ENCODE measurements at places on chromosomes 6 and 20.

- DNase-seq: no peak
These were observed 109.1 kb downstream of the PRDM1 start for GRCh38 chr6:106194949-106195921.

- no peak for DNase-seq
These were observed 101.0 kb downstream of the NRN1 start for GRCh38 chr6:5905431-5906339.

DNA sequence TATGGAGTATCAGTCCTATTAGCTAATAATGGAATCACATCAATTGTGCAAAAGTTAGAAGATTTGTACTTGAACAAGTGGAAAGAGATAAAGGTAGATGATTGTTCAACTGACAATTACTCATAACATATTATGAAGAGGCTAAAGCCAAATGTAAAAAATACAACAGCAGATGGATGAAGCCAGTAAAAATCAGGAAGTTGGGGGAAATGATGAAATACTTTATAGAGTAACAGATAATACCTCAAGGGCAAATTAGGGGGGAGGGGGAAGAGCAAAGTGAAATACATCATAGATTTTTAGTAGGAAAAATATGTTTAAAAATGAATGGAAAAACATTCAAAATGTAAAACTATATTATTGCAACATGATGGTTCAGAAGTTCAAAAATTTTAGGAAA, 114.0 kb downstream of the PDSS2 start:
- no peak for DNase-seq

DNA sequence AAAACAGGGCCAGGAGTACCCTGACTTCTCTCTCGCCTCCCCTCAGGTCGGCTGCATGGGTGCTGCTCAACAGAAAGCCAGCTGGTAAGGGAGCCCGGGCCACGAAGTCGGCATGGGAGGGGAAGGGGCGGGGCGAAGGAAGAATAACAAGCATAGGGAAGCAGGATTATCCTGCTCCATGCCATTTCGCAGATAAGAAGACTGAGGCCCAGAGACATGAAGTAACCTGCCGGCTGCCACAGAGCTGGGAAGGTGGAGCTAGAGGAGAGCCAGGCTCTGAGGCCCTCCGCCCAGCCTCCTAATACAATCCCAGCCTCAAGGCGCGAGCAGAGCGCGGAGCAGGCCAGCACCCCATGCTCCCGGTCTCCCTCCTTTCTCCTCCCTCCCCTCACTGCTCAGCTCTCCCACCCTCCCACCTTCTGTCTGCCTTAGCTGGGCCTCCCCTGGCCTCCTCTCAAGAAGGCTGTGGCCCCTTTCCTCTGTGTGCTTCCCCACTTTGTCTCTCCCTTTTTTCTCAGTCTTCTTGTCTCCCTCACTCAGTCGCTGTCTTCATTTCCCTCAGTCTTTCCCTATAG, 13.2 kb upstream of the HMGA1 start:
- DNase-seq: no peak

DNA sequence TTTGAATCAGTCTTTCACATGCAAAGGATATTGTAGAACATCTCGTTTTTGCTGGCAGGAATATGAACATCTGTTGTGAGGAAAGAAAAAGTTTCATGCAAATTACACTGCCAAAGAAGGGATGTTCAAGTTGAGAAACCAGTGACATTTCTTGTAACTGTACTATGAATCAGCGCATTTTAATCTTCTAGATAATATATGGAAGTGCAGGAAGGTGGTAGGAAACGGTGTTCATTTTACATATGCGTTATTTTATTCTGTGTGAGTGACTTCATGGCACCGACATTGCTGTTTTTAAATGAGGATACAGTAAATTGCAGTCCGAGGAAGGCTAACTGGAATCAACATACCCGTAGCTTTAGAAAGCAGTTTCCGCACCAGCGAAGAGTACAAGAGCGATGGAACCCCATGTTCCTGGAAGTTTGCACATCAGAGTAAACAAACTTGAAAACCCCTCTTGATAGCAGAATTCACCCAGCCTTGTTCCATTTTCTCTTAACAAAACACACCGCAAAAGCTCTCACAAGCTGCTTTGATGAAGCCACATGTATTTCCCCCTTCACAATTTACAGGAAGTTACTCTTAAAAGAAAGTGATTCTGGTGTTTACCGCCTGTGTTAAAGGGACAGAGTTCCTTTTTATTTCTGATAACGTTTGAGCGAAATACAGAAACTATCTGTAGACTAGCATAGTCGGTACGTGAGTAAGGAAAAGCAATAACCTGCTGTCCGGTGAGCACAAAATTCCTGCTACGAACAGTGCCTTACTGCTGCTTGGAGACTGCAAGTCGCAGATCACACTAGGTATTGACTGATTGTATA, 11.5 kb downstream of the PRDM1 start:
- DNase-seq: no peak

DNA sequence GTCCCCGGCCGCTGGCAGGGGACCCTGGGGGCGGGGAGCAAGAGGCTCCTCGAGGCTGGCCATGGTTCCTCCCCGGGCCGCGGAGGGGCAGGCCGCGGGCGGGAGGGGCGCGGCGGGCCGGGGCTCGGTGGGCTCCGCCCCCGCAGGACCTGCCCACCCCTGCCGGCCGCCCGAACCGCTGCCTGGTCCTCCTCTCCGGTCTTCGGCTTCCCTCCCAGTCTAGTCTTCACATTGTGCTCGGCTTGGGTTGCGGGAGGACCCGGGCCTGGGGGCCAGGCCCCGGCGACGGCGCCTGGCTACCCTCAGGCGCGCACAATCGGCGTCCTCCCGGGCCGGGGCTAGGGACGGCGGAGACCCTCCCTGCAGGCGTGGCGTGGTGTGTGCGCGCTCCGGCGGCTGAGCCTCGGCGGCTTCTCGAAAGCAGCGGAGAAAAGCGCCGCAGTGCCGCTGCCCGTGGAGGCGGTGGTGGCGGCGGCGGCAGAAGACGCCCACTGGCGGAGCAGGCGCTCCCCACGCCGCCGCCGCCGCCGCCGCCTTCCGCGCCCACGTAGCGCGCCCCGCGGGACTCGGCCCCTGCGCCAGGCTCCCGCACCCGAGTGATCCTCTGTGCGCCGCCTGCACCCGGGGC, at the start of gene PDE10A:
TSS of gene PDE10A (minus strand) at position 493 of the 628 bp plus-strand sequence. CDS start at position 63, 430 bp downstream.
- DNase-seq: peak; percentile 31

Measured in NCI-H1105 (cell line).